ENCODE measurements at places on chromosomes 7 and 10.
A peak's percentile ranks its signal among the peaks of the same experiment; 100 is the strongest.

DNA sequence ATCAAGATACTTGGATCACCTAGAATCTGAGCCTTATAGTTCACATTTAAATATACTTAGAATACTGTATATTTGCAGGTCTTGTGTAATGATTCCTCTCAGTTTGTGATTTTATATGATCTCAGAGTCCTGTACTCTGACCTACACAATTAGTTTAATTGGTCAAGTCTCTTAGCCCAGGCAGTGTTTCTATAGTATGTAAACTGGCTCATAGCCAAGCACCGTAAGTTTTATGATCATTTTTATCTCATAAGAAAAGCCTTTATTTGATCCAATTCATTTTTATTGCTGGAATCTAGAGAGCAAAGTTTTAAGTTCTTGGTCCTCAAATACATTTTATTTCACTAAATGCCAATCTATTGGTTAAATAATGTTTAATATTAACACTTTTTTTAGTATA, 242.2 kb downstream of the MALRD1 start:
- no peak for DNase-seq

DNA sequence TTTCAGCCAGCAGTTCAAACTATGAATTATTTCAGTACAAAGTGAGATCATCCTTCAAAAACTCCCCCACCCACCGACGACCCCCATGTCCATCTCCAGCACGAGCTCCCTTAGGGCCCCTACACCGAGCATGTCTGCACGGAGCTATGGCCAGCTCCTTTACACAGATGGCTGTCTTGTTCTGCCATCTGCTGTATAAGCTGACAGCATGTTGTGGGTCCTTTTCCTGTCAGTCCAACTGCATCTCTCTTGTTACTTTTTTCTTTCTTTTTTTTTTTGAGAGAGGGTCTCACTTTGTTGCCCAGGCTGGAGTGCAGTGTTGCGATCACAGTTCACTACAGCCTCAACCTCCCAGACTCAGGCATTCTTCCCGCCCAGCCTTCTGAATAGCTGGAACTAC, 21.6 kb downstream of the NPC1L1 start:
- no peak for DNase-seq

DNA sequence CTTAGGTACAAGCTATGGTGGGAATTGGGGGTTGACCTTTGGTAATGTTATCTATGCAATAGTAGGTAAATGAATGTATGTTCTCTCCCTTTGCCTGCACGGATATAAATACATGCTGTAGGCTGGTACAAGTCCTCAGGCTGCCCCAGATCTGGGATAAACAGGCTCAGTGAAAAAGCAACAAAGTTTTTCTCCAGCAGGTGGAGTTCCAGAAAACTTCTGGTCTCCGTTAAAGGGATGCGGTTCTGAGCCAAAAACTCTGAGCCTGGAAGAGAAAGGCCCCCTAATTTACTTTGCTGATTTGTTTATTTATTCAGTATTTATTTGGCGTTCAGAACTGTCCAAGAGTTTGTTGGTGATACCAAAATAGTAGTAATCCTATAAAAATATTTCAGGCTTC, 204.7 kb downstream of the ADRA2A start:
- DNase-seq, result peak; percentile 1

DNA sequence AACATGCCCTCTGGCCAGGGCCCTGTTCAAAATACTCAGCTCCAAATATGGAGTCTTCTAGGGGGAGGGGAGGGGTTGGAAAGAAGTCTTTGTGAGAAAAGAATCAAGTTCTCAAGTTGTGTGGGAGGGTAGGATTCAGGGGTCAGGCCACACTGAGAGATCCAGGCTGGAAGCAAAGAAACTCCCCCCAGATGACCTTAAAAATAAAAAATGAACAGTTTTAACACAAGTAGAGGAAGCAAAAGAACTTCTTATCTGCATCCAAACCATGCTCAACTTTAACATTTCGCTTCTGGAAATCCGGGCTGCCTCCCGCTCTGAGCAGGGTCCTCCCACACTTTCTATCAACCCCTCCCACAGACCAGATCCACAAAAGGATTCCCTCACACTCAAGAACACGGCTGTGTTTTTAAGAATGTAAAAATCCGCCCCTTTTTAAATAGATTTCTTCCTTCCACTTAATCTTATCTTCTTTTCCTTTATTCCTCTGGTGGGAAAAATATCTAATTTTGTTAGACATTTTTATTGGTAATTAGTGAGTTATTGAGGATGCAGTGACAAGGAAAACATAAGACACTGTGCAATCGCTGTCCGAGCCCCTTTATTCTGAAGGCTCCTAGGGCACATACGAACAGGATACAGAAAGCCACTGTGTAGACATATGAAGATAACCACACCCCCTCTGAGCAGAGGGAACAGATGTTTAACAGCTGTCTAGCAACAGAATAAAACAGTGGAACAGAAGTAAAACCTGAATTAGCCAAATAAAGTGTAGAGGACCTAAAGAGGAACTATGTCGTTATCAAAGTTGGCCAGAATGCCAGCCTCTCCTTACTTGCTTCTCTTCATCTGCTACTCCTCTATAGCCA, 43.8 kb downstream of the CYTH3 start:
- DNase-seq, result no peak

DNA sequence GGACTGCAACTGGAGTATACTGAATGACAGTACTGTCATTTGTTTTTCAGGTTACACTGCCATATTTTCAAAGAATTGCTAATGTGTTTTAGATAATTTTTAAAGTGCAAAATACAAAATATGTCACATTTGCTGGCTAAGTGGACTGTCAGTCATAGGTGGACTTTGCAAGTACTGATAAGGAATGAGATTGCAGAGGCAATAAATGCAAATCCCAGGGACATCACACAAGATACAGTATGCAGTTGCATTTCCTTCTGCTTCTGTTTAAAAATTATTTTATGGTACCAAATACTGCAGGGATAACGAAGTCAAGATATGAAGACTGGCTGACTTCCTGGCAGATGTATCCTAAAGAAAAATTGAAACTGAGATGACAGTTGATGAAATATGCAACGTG, 237.6 kb upstream of the MAGI2 start:
- no peak for DNase-seq

DNA sequence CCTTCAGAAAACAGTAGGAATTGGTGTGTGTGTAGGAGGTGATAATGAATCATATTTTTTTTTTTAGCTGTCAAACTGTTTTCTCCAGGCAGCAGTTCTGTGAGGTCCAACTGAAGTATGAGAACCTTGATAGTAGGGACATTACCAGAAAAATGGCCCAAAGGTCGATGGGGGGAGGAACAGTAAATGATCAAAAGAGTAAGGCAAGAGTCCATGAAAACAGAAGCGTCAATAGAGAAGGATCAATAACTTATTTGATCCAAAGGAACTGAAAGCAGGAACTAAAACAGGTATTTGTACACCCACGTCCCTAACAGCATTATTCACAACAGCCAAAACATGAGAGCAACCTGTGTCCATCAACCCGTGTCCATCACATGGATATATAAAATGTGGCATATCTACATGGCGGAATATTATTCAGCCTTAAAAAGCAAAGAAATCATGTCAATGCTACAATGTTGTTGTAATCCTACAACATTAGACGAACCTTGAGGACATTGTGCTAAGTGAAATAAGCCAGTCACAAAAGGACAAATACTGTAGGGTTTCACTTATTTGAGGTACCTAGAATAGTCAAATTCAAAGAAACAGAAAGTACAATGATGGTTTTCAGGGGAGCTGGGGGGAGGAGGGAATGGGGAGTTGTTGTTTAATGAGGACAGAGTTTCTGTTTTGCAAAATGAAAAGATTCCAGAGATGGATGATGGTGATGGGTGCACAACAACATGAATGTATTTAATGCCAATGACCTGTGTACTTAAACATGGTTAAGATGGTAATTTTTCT, 214.0 kb upstream of the KLF14 start:
- no peak for DNase-seq

DNA sequence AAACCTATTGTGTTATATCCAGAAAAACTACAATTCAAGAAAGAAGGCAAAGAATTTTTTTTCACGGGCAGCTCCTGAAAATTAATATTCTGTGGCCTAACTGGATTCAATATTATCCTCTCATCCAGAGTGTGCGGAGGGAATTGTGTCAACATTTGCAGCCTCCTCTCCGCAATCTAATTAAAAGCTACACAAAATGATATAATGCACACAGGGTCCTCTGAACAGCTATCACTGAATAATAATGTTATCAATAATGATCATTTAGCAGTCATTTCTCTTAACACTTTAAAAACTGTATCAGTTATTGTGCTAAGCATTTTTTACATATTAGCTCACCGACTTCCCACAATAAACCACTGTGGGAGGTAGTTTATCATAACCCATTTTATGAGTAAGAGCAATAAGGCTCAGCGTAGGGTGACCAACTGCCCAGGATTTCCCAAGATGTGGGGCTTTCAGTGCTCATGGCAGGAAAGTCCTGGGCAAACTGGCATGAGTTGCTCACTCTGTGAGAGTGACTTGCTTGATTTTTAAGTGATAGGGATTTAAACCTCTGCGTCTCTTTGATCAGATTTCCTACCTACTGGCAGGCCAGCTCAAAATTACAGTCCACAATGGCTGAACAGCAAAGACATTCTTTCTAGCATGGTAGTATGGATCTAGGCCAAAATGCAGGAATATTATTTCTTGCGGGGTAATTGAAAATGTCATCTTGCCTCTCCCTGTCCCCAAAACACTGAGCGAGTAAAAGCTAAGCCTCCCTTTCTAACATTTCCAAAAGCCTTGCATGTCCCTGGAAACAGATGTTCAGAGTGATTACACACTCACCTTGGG, 65.7 kb downstream of the AOAH start:
- DNase-seq, result peak; percentile 95
